ENCODE measurements at places on chromosomes 6 and 20.

DNA sequence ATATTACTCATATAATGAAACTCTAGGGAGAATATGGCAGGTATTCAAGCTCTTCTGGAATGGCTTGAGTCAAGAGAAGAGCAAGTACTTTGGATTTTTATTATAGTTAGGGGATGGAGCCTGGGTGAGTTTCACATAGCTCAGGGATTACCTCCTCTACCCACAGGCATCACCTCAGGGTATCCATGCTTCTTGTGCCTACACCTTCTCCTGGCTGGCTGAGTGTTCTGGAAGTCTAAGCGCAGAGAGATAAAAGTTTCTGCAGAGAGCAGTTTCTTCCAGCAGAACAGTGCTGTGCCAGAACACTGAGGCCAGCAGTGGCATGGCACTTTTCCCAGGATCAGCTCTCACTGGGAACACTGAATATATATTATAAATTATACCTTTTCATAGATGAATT lies 199.7 kb upstream of the KCNQ5 start:
- no peak for DNase-seq

DNA sequence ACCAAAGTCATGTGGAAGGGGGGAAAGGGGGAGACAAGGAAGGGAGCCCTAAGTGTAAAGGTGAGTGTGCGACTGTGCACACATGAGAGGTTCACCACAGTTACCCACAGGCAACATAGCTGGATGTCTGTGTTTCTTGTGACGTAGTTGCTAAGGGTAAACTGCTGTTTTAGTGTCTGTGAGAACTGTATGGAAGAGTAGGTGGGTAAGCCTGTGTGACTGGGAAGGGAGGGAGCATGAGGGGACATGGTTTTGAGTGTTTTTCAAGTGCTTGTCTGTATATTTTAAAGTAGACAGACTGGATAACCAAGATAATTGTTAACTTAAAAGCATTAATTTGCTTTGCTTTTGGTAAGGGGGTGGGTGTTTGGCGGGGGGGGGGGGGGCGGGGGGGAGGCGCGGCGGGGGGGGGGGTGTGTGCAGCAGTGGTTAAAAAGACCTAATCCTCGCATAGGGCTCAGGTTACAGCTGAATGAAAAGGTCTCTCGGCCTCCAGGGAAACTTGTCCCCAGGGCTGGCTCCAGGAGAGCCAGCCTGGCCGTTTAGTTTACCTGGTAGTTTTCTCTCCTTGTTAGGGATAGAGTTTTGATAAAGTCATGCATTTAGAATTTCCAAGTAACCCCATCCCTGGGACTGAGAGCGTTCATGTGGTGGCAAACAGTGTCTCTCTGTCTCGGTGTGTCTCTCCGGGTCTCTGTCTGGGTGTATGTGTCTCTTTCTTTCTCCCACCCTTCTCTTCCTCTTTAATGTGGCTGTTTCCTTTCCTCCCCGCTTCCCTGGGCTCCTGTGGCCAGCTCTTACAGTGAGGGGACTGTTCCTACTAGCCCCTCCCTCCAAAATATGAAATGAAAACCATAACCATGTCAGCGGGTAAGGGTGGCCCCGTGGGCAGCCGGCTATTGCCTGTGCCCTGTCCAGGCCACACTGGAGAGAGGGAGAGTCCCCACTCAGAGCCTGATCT lies 3.4 kb downstream of the SCUBE3 start:
- no peak for DNase-seq

- DNase-seq, result no peak
Observed at GRCh38 chr20:52083627-52084232, 107.8 kb downstream of the ZFP64 start.

- DNase-seq, result no peak
Observed at GRCh38 chr6:2203264-2203663, 42.1 kb downstream of the GMDS start.

DNA sequence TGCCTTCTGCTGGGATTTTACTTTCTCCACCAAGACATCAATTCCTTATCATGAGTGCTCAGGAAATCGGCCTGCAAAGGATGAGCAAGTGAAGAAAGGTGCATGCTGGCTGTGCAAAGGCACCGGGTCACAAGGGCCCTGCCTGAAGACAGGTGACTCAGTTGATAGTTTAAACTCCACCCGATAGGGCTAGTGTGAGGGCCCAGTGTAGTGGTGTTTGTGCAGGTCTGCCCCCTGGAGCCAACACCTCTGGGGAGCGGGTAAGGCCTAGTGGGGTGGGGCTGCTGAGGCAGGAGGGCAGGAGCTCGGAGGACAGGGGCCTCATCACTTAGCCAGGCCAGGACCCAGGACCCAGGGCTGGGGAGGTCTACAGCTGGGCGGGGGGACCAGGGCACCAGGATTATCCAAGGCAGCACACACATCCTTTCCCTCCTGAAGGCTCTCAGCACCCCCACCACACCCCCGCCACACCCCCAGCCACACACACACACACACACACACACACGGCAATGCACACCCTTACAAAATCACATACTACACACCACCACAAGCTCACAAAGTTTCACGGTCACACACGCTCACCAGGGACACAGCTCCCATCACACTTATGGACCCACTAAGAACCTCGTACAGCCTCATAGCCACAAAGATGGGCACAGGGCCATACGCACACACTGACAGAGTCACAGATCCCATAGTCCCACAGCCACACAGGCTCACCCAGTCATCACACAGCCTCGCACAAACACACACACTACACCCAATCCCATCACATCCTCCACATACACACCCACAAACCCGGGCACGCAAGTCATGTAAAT lies 75.4 kb downstream of the GRM4 start:
- no peak for DNase-seq

DNA sequence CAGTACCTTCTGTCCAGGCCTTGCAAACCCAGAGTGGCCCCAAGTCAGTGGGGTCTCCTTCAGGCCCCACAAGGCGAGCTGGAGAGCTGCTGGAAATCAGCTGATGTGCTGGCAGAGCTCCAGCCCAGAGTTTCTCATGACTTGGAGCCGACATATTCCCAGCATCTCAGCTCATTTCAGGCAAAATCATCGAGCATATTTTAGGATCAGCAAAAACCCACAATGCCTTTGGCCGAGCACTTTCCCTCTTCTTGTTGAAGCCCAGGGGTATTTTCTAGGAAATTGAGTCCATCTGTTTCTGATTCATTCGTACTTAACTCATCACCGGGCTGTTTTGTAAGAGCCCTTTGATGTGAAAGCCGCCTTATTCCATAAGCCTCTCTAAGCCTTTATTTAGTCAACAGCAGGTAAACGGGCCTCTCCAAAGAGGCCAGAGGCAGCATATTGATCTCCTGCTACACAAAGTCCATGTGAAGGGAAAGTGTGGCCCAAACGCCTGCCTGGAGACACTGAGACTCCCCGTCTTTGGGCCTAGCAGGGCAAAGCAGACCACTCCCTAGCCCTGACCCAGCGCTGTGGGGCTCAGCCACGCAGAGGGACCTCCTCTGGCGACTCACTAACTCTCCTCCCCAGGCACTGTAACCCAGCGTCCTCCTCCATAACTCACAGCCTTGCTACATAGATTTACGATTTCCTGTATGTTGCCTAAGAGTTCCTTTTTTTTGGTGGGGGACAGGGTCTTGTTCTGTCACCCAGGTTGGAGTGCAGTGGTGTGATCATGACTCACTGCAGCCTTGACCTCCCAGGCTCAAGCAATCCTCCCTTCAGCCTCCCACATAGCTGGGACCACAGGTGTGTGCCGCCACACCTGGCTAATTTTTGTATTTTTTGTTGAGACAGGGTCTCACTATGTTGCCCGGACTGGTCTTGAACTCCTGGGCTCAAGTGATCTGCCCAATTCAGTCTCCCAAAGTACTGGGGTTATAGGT lies 12.1 kb upstream of the C20orf203 start:
- no peak for DNase-seq

Data from T-cell (primary cell).